ENCODE measurements at places on chromosomes 13 and 19.

DNA sequence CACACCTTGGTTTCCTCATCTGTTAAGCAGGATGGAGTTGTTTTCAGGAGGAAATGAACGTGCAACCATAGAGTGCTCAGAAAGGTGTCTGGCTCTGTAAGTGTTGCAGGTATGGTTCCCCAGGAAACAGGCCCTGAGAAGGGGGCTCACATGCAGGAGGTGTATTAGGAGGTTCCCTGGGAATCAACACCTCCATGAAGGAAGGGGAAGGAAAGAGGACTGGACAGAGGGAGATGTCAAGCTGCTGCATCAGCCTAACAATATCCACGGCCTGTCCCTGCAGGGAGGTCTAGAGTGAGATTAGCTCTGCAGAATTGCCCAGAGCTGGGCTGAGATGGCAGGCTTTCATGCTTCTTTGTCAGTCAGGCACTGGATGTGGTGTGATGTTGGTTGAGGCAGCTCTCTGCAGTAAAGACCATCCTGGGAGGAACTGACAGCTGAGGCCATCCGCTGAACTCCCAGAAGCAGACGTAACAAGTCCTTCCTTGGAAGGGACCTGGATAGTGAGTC is 373.3 kb downstream of the ZNF536 start:
- no peak for DNase-seq

DNA sequence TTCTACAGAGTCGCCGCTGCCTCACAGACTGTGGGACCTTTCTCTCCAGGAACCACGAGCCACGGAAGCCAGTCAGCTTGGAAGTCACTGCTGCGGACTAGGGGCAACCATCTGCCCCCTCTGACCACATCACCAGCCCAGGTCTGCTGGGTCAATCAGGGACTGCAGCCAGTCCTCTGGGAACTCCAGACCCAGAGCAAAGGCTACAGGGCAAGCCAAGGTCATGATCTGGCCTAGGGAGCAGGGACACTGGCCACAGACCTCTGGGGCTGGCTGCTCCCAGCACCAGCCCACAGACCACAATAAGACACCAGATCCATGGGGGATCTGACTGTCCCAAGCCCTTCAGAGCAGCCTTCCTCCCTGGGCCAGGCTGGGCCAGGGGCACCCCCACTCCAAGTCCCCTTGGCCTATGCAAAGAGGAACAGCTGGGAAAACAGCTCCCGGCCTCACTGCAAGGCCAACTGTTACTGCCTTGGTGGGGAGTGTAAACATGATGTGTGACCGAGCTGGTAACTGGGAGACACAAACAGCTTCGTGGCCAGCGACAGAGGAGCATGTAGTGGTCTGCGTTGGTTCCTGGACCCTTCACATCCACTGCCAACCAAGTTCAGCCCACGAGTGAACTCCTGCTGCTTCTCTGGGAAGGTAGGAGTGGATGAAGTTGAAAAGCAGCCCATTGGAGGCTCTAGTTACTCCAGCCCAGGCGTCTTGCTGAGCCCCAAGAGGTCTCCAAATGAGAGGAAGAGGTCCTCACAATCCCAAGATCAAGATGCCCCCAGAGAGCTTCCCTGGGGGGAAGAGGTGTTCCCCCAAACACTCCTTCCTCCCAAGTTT is 1.5 kb downstream of the AKT2 start:
- no peak for DNase-seq

DNA sequence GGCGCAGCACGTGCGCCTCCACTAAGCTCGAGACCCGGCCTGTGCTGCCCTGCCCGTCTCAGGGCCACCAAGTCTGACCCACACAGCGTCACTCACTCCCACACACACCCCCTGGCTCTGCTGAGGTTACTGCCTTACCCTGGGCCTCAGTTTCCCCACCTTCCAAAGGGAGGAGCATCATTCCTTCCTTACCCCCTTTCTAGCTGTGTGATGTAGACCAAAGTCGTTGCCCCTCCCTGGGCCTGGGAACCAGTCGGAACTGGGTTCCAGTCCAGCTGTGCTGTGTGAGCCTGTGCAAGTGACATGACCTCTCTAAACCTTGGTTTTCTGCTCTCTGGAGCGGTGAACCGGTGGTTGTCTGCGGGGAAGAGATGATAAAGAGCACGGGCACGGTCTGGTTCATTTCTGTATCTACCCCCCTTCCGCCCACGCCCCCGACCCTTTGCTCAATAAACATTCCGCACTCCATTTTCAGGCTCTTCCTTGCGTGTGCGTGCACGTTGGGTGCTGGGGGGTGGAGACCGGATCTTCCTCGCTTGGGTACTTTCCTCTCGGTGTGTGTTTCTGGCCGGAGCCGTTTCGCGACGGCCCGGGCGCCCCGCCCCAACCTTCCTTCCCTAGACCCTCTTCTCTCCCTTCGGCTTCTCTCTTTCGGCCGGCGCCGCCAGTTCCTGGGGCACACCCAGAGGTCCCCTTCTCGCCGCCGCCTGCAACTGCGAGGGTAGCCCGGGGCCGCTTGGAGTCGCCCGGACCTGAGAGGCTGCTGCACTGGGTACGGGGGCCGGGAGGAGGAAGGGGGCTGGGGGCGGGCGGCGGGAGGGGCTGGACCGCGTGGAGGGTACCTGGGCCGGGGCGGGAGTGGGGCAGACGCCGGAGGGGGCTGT is at the start of gene ZNF581:
Gene ZNF581 (plus strand): TSS at position 647 of the 884 bp plus-strand sequence. CDS start 923 bp downstream, outside the sequence.
- peak; percentile 86 for DNase-seq

GRCh38 chr19:10142701-10143375 is 23.1 kb upstream of the EIF3G start:
- no peak for DNase-seq

DNA sequence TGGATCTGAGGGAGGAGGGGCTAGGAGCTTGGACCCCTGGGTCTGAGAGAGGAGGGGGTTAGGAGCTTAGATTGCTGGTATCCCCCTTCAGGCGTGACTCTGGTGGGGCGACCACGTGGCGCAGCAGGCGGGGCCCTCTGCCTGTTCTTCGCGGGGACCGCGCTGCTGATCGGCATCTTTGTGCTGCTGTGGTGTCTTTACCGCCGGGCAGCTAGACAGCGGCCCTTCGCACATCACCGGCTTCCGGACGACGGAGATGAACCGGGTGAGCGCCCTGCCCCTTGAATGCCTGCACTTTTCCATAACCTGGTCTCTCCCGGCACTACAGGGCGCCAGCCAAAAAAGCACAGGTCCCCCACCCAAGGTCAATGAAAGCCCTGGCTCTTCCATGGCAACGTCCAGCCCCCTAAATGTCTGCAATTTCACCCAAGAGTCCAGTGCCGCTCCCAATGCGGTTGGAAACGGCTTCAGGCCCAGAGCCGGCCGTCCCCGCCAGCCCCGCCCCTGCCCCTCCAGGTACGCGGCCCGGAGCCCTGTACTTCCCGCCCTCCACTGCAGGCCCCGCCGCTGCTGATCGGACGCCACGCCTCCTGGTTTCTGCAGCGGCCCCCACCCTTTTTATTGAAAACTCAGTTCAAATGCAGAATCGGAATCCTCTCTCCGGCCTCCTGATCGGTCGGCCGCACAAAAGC is 2.8 kb downstream of the GFY start:
- no peak for DNase-seq

- DNase-seq = no peak
Measured at GRCh38 chr19:19446655-19447437, 41.4 kb downstream of the GATAD2A start.

DNA sequence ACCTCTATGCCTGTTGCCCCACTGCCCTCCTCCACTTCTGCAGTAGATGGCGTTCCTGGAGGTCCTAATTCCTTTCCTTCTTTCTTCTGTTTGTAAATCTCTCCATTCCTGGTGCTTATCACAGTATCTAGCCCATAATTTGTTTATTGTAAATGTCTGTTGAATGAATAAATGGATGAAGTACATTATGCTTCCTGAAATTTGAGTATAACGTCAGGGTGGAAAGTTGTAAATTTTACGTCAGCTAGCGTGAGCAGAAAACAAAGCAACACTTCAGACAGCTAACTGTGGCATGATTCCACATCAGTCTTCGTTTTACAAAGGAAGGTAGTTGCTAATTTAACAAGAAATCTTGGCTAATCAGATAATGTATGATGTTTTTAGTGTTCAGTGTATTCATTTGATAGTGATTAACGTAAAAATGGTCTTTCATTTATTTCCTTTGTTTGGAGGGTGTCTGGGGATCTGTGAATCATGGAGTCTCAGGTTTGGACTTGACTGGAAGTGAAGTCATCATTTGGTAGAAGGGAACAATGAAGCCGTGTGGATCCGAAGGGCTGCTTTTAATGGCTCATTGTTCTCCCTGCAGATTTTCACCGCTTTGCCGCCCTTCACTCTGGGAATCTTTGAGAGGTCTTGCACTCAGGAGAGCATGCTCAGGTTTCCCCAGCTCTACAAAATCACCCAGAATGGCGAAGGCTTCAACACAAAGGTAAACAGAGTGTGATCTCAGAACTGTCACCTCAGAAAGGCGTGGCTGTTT is 215.1 kb downstream of the SHISA2 start:
- no peak for DNase-seq

DNA sequence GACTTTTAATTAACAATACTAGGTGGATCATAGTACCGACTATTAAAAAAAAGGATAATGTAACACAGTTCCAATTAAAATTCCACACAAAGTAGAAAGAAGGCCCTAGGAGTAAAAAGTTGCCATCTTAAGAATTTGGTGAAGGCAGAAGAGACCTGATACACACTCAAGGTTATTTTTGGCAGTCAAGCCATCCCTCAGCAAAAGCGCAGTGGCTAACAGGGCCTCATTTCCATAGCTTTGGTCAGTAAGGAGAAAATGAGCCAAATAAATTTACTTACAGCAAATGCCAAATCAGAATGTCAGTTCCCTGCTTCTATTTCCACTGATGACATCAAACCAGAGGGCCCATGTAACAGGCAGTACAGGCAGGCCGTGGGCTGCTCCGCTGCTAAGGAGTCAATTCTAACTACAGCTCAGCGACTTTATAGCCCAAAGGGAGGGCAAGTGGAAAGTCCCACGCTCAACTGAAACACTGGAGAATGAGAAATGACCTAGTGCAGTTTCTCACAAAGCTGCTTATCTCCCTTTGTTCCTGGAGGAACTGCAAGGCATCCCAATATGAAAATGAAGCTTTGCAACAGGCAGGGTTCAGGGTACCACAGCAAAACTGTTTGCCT is 6.3 kb downstream of the ARGLU1 start:
- DNase-seq = peak; percentile 33
